ENCODE measurements at places on chromosomes 1 and 21.

GRCh38 chr1:113194846-113195830, 122.1 kb downstream of the LRIG2 start:
- no peak for DNase-seq

DNA sequence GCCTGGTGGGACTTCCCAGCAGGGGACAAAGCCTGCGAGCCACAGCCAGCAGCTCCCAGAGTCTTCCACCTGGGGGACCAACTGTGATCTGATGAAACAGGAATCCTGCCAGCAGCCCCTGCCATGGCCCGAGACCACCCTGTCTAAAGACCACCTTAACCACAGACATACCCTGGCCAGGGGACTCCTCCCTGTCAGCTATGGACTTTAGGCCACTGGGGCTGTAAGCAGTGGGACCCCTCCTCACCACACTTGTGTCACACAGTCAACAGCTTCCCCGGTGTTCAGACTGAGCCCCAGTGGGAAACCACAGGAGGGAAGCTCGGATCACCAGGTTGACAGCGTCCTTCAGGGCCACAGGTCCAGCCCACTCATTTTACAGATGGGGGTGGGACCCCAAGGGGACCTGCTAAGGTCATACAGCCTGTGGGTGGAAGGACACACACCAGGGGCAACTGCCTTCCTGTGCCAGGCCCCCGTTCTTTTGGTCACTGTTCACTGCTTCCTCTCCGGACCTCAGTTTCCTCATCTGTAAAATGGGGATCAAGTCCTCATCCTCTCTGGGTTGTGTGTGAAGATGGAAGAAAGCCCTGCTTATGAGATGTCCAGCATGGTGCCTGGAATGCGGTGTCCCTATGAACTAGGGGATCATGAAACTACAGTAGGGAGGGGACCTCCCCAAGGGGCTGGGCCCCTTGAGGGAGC, 11.4 kb downstream of the EPHA2 start:
- DNase-seq: no peak

GRCh38 chr1:76133977-76134376, 59.4 kb downstream of the ST6GALNAC3 start:
- no peak for DNase-seq

DNA sequence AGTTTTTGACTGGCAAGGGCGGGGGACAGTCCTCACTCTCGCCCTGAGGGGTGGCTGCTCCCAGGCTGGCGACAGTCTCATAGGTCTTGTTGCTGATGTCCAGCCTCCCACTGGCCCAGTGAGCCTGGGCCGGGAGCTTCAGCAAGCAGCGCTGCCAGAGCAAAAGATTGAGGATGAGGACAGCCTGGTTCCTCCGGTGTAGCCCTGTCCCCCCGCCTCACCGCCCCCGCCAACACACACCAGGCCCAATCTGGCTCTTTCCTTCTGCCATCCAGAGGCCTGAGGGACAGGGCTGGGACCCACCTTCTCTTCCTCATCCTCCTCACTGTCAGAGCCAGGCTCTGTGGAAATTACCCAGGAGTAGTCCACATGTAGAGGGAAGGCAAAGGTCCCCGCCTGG, 8.6 kb upstream of the TCEA3 start:
- no peak for DNase-seq

- DNase-seq: no peak
Measured at GRCh38 chr21:31866077-31866511, 6.7 kb upstream of the HUNK start.

DNA sequence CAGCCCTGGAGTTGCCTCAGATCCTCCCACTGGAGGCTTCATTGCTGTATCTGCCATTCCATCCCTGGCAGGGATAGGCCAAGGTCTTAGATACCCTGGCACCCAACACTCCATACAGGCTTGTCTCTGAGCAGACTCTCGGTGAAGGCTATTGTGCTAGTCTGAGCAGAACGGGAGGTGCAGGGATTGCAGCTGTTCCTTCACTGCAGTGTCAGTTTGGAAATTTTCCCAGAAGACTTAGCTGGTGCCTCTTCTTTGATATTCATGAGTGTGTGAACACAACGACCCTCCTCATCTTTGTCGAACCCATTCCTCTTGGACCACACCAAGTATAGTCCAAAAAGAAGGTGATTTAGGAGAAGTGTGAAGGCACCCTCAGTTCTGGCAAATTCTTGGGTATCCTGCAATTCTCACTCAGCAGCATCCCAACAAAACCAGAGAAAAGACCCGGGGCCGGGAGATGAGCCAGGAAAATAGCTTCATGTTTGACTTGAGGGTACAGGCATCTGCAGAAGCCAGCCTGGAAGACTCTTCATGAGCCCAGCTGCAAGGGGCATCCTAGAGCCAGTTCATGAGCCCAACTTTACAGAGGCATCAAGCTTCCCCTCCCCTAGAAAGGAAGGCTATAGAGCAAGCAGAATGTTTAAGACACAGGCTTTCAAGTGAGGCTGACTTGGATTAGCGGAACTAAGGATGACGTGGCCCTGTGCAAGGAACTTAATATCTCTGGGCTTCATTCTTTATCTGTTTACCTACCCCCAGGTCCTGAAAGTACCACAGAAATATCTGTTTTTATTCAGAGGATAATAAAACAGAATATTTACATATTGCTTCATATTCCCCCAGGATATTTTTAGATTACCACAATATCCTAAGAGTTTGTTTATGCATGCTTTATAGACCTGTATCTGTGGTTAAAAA, 38.8 kb upstream of the HAO2 start:
- DNase-seq: no peak

GRCh38 chr1:58944439-58944838, 160.6 kb upstream of the JUN start:
- DNase-seq: no peak

DNA sequence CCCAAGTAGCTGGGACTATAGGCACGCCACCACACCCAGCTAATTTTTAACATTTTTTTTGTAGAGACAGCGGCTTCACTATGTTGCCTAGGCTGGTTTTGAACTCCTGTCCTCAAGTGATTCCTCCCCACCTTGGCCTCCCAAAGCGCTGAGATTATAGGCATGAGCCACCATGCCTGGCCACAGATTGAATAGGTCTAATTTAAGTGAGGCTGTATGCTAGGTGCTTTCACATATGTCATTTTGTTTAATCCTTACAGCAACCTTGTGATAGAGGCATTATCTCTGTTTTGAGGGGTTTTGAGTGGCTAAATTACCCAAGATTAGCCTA, 7.2 kb downstream of the INTS3 start:
- no peak for DNase-seq

DNA sequence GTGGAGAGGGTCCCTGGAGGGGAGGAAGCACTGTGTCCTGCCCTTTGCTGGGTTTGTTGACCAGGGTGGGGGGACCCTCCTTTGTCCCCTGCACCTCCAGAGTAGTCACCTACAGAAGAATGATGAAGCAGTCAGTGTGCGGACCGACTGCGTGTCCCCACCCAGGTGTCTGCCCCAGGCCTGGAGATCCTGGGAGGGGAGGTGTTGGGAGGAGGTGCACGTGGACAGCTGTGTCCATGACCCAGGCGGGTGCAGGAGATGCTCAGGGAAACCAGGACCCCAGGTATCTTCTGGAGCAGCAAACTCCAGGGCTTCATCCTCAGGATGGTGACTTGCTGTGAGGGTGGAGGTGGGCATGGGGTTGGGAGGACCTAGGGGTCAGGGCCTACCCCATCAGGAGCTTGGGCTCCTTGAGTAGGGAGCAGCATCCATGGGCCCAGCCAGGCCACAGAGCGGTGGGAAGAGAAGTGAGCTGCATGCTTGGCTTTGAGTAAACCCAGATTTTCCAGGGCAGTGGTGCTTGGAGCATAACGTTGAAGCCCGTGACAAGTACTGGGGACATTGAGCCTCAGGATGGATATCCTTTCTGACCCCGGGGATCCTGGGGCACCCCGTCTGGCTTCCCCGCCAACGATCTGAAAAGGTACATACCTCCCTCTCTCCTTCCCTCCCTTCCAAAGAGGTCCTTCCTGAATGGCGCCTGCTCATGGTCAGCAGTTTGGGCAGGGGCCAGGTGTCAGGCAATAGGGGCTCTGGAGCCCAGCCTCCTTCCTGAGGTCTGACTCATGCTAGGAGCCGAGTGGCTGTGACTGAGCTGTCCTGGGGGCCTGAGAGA, 13.7 kb downstream of the ACTRT2 start:
- no peak for DNase-seq

DNA sequence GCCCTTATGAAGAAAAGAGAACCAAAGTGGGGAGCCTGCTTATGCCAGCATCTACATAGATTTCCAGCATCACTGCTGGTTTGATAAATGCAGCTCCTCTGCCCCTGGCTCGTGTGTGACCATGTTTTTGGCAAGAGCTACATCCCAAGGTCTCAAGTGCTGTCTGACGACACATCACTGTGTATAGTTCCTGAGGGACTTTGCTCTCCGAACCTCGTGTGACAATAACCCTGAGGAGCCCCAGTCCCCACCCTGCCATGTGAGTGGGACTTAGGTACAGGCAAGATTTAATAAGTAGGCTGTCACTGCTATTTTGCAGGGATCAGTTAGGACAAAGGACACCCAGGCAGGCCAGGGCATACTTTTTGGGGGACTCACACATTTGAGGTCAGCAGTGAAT, 28.8 kb upstream of the RERE start:
- no peak for DNase-seq

DNA sequence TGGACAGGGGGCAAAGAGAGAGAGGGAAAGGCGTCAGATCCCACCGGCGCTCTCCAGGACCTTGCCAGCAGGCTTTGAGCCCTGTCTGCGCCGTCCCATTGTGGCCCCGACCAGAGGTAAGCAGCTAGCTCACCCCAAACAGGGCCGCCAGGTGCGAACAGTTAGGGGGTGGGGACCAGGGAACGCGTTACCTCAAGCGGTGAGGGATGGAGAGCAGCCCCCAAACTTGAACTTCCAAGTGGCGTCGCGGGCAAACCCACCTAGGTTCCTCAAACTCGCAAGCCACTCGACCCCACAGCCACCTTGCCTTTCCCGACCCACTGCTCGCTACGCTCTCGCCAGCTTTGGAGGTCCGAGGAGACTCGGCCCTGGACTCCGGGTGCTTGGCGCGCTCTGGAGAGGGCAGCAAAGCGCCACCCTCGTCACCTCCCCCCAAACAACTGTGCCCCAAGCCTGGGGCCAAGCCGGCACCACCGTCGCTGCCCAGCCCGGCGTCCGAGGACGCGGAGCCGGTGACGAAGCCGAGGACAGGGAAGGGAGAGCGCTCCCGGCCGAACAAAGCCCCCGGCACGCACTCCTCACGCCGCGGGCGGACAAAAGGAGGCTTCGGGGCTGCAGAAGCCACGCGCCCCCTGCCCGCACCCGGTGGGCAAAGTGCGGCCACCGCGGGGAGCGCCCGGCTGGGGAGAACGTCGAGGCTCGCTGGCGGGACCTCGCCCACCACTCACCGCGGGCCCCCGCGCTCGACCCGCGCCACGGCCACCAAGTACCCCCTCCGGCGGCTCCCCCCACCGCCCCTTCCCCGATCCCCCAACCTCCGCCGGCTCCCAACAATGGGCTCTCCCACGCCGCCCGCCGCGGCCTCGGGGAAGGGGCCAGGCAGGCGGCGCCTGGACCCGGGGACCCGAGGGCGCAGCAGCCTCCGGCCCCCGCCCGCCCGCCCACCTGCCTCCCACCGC, 976 bp downstream of the SSBP3 start:
- DNase-seq: no peak

DNA sequence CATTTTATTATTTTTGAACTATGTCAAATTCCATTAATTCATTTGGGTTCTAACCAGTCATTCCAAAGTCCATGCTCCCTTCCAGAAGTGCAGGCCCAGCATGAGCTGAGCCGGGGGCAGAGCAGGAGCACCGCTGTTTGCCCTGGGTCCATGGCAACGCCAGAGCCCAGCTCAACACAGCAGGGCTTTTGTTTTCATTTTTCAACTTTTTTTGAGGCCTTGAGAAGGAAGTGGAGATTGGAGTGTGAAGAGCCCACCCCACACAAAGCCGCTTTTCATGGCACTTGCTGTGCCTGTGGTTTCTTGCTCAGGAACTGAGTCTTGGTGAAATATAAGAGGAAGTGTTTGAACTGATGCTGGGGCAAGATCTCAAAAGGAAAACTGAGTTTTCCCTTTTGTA, 13.2 kb upstream of the PRMT2 start:
- no peak for DNase-seq

DNA sequence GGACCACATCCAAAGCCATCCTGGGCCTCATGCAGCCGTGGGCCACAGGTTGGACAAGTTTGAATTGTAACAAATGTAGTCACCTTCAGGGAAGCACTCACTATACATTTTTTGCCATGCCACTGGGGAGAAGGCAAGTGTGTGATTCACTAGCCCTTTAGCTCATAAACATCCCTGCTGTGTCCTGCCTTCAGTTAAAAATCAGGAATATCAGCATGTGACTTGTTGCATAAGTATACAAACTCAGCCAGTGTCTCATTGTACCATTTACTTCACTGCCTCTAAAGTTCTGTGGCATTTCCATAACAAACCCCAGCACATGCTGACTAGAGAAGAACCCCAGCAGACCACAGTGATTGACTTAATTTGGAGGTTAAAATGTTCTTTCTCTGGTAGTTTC, 142.0 kb upstream of the C1orf105 start:
- no peak for DNase-seq

DNA sequence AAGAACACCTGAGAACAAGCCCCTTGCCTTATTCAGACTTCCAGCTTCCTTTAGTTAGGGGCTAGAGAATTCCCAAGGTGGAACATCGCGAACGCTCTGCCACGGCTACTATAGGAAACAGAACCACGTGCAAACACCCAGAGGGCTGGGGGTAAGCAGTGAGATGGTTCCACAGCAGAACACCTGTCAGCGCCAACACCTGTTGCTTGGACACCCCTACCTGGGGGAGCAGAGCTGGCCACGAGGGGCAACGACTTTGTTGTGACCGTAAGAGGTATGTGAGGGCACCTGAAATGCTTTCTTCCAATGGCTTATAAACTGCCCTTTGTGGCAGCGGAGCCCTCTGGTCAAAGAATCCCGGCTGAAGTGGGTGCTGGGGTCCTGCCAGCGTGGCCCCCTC, 50.7 kb downstream of the MRPL37 start:
- no peak for DNase-seq

GRCh38 chr1:232925421-232926220, 24.8 kb upstream of the NTPCR start:
- no peak for DNase-seq

GRCh38 chr1:53082826-53083455, 20.9 kb downstream of the PODN start:
- DNase-seq: no peak

- no peak for DNase-seq
Measured at GRCh38 chr1:155960081-155960745, 18.1 kb downstream of the ARHGEF2 start.

- DNase-seq: no peak
Measured at GRCh38 chr1:85628791-85629531, 48.4 kb downstream of the CCN1 start.

DNA sequence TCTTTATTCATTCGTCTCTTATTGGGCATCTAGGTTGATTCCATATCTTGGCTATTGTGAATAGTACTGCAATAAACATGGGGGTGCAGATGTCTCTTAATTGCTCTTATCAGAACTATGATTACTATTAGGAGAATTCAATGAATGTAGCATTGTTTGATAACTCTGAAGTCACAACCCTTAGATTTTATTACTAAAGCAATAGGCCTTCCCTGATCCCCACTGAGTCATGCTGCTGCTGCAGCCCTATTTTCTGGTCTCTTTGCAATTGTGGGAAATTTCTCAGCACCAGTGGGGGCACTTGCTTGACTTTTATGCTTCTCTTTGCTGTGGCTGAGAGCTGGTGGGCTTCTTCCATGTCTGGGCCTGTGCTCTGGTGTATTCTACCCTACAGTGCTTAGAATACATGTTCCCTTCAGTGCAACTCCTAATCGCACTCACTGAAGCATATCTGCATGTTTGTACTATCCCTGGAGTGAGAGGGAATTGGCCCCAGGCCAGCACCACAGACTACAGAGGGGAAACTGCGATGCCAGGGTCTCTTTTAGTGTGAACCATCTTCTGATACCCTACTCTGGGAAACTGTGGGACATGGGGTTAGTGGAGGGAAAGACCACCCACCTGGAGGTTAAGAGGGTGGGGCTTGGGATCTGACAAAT, 52.2 kb upstream of the ROR1 start:
- no peak for DNase-seq

Measured in epithelial cell of proximal tubule (primary cell).